ENCODE measurements at places on chromosomes 7 and 10. TPM values are rescaled to one million over a fixed set of nuclear protein-coding genes. Genes with fewer than 3 reads are reported as not detected.

Gene GARIN1A
- total RNA-seq, result 0.87 TPM

Gene PGAM1
- total RNA-seq, result 452 TPM

Gene FAM180A
- total RNA-seq, result 1.1 TPM

Gene SAP25
- total RNA-seq, result 1.0 TPM

Gene PIP
- total RNA-seq, result not detected

Gene PNLIP
- total RNA-seq, result not detected

Gene DPYSL4
- total RNA-seq, result 0.56 TPM

DNA sequence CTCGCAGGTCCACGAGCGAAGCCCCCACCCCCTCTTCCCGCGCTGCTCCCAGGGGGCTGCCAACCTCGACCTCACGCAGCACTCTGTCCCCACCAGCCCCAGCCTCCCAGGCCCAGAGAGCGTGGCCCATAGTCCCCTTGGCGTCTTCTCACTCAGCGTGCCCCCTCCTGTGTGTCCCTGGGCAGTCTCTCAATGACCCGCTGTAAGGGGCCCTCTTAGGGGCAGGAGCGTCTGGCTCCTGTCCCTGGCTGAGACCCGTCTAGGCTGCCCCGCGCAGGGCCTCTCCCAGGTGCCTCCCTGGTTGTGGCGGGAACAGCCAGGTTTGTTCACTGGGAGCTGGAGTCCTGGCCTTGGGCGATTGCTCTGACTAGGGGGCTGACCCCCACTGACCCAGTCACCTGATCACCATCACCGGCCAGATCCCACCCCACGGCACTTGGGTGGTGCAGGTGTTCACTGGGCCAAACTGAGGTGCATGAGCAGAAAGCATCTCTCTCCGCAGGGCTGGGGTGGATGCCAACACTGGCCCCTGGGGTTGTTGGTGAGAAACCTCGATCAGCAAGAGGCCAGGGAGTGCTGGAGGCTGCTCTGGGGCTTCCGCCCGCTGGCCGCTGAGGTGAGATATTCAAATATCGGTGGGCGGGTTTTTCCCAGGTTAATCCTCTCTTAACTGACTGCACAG is 12.6 kb upstream of the WDFY4 start:
- no peak for ATAC-seq

GRCh38 chr7:154837622-154838021 is 165.3 kb downstream of the PAXIP1 start:
- no peak for ATAC-seq

GRCh38 chr10:89532476-89532875 is 2.9 kb downstream of the SLC16A12 start:
- ATAC-seq, result no peak

- ATAC-seq, result no peak
These were observed 1.5 kb downstream of the MAFK start for GRCh38 chr7:1531979-1532455.

DNA sequence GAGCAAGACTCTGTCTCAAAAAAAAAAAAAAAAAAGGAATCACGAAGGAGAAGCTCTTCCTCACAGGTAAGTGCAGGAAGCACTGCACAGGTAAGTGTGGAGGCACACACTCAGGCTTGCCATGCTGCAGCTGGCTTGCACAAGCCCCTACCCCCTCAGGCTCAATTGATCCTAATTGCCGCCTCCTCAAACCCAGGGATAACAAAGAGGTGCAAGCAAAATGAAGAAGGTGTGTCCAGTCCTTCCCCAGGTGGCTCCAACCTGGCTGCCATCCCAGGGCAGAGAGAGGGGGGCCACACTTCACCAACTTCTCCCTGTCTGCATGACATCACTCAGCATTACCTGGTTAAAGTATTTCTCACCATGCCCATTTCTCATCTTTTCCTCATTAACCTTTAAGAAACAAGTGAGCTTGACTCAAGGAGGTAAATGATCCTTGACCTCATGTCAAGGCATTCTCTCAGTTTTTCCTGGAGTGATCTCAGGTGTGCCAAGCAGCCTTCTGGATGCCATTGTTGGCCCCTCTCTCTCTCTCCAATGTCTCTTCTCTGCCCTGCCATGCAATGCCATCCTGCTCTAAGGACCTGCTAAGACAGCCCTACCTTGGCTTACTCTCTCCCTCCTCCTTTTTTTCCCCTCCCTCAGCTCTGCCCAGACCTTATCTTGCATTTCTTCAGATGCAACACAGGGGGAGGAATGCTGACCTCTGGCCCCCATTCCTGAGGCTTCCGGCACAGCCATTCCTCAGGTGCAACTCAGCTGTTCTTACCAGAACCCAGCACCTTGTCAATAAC is 13.0 kb upstream of the TRPV6 start:
- ATAC-seq, result no peak

DNA sequence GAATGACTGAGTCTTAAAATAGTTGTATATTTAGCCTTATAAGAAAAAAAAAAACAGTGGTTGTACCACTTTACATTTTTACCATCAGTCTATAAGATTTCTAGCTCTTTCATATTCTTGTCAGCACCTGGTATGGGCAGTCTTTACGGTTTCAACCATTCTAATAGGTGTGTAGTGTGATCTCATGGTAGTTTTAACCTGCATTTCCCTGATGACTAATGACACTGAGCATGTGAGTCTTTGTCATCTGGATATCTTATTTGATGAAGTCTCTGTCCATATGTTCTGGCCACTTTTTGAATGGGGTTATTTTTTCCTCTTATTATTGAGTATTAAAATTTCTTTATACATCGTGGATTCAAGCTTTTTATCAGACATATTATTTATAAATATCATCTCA is 365.3 kb upstream of the IGFBP3 start:
- no peak for ATAC-seq

DNA sequence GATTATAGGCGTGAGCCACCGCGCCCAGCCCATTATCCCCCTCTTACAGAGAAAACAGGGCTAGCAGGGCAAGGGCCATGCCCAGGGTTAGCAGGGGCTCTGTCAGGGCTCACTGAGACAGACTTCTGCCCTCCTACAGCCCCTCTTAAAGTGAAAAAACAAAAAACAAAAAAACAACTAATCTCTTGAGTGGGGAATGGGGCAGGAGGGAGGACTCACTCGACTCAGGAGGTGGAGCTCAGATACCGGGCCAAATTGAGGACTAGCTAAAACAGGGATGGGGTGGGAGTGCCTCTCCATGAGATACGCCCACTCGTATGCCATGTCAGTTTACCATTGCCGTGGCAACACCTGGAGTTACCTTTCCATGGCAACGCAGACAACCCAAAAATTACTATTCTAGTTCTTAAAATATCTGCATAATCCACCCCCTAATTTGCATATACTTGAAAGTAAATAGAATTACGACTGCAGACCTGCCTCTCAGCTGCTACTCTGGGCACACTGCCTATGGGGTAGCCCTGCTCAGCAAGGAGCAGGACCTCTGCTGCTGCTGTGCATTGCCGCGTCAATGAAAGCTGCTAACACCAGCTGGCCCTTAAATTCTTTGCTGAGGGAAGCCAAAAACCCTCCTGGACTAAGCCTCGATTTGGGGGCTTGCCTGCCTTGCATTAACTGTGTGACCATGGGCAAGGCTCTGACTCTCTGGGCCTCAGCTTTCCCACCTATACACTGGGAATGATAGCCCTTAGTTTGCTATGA is 13.4 kb downstream of the SSC4D start:
- ATAC-seq, result no peak

All from motor neuron (in vitro differentiated cells).